ENCODE measurements at places on chromosomes 3 and 15.

GRCh38 chr15:40038275-40038637, 725 bp downstream of the SRP14 start:
- no peaks in the 10 kb centered on the region for H3K27me3 ChIP-seq
- peak overlapping the region; percentile 98 for H3K27ac ChIP-seq
- H3K4me1 ChIP-seq, result peaks cover 46% of the 10 kb centered on the region
- DNase-seq, result no peak
- peak overlapping the region; percentile 100 for H3K4me3 ChIP-seq

- no peak overlapping the region for H3K27ac ChIP-seq
- DNase-seq, result no peak
- H3K4me1 ChIP-seq, result no peaks in the 10 kb centered on the region
Measured at GRCh38 chr15:26145796-26146195, 282.7 kb upstream of the ATP10A start.

DNA sequence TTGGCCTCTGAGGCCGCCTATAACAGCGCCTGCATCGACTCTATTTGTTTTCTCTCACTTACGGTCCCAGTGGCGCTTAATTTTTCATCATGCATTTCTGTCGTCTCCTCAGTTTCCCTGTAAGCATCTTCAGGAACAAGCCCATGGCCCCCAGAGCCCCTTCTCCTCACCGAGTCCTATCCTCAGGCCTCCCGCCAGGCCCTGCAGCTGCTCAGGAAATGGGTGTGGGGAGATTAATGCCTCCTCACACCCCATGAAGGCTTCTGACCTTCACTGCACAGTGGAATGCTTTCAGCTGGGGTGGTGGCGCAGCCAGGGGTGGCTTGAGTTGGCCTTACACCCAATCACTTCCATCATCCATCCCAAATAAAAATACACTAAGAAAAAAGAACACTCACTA, 260.4 kb downstream of the FAM43A start:
- H3K4me1 ChIP-seq, result peaks cover 2% of the 10 kb centered on the region
- DNase-seq, result no peak
- peaks cover 8% of the 10 kb centered on the region for H3K27me3 ChIP-seq

- no peak overlapping the region for H3K4me3 ChIP-seq
- DNase-seq, result no peak
- no peaks in the 10 kb centered on the region for H3K27me3 ChIP-seq
- H3K27ac ChIP-seq, result no peak overlapping the region
- H3K4me1 ChIP-seq, result no peaks in the 10 kb centered on the region
- H3K36me3 ChIP-seq, result no peaks in the 10 kb centered on the region
Measured at GRCh38 chr3:166734734-166735133, 645.4 kb downstream of the ZBBX start.

GRCh38 chr3:174340624-174341587, 518.2 kb upstream of the NAALADL2 start:
- no peaks in the 10 kb centered on the region for H3K27me3 ChIP-seq
- H3K36me3 ChIP-seq, result no peaks in the 10 kb centered on the region
- DNase-seq, result no peak
- no peak overlapping the region for H3K27ac ChIP-seq
- no peak overlapping the region for H3K4me3 ChIP-seq
- H3K4me1 ChIP-seq, result no peaks in the 10 kb centered on the region

DNA sequence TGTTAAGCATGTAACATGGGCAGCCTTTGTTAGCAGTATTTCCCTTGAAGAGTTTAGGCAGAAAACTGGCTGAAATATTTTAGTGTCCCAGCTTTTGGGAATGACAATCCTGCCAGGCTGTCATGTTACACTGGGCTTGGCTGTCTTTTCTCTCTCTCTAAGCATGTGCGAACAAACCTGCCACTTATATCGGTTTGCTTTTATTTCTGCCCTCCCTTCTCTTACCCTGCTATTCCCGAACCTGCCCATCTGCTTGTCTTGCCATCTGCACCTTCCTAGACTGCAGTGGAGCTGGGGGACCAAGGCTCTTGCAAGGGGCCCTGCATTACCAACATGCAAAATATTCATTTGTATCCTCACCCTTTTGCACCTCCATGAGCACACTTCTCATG, 339.6 kb downstream of the EPHB1 start:
- H3K27ac ChIP-seq, result no peak overlapping the region
- no peak for DNase-seq
- no peaks in the 10 kb centered on the region for H3K36me3 ChIP-seq

- no peak overlapping the region for H3K4me3 ChIP-seq
- no peak for DNase-seq
- peaks cover 20% of the 10 kb centered on the region for H3K36me3 ChIP-seq
- peak overlapping the region; percentile 77 for H3K27ac ChIP-seq
- no peaks in the 10 kb centered on the region for H3K4me1 ChIP-seq
Measured at GRCh38 chr3:64008487-64009351, 14.6 kb downstream of the PSMD6 start.

GRCh38 chr15:100508641-100509300, 20.0 kb downstream of the CERS3 start:
- no peaks in the 10 kb centered on the region for H3K27me3 ChIP-seq
- DNase-seq, result no peak
- H3K36me3 ChIP-seq, result no peaks in the 10 kb centered on the region
- H3K27ac ChIP-seq, result no peak overlapping the region
- no peaks in the 10 kb centered on the region for H3K4me1 ChIP-seq

- no peaks in the 10 kb centered on the region for H3K4me1 ChIP-seq
- H3K27ac ChIP-seq, result no peak overlapping the region
- no peak for DNase-seq
- no peak overlapping the region for H3K4me3 ChIP-seq
- H3K36me3 ChIP-seq, result no peaks in the 10 kb centered on the region
Measured at GRCh38 chr3:190902292-190902691, 39.8 kb upstream of the GMNC start.

DNA sequence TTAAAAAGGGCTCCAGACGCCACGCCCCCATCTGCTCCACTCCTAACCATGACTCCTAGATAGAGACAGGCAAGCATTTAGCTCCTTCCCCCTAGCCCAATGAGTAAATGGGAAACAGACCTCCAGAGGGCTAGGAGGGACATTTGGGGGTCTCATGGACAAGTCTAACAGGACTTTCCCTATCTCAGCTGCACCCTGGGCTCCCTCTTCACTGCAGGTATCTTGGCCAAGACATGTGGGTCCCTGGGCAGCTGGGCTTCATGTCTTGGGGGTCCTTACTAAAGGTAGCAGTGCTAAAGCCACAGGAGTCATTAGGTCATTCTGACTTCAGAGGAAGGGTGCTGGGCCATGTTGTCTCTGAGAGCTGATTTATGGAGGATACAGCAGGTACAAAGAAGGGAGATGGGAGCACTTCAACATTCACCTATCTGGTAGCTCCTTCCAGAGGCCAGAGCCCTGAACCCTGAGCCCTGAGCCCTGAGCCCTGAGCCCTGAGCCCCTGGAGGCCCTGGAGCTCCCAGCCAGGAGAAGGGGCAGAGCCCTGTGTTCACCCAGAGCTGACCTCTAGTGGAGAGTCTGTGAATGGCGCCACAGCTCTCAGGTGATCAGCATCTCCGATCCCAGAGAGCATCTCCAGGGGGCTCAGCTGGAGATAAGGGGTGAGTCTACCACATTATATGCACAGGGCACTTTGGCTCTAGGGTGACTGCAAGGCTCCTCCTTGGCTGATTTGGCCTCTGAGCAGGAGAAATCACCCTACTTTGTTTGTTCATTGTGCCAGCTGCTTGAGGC, 40.1 kb upstream of the EPHB1 start:
- no peak overlapping the region for H3K27ac ChIP-seq
- H3K36me3 ChIP-seq, result no peaks in the 10 kb centered on the region
- H3K4me1 ChIP-seq, result no peaks in the 10 kb centered on the region
- peaks cover 22% of the 10 kb centered on the region for H3K27me3 ChIP-seq
- no peak overlapping the region for H3K4me3 ChIP-seq
- DNase-seq, result no peak

- H3K36me3 ChIP-seq, result peaks cover 4% of the 10 kb centered on the region
- no peak overlapping the region for H3K27ac ChIP-seq
- H3K4me3 ChIP-seq, result no peak overlapping the region
- no peak for DNase-seq
Measured at GRCh38 chr15:94677202-94677790, 445.9 kb downstream of the MCTP2 start.

DNA sequence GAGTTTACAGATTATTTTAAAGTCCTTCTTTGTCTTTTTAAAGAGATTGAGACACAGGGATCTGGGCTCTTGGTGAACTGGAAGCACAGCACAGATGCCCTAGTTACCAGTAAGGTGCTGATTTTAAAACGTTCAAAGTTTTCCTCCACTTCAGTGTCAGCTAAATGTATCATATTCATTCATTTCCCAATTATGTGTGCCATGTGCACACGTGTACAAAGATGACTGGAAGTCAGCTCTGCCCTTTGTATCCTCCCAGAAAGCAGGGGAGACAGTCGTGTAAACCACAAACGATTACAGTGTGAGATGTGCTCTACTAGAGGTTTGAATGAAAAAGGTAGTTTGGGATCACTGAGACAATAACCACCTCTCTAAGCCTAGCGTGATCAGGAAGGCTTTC, 730 bp downstream of the ZKSCAN7 start:
- H3K4me1 ChIP-seq, result peaks cover 26% of the 10 kb centered on the region
- H3K36me3 ChIP-seq, result peaks cover 39% of the 10 kb centered on the region
- peak overlapping the region; percentile 83 for H3K27ac ChIP-seq
- DNase-seq, result no peak

DNA sequence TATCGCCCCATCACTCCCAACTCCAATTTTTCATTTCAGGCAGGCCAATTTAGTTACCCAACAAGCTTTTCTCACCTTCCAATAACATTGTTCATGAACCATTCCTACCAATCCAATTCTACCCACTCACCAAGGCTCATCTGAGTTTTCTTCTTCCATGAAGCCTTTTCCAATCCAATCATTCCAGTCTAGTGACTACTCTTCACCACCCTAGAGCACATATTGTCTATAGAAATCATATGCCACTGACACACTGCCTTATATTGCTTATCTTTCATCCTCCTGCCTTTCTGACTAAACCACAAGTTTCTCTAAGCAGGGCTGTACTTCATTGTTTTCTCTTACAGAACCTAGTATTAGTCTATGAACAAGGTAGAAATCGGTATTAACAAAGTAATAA, 11.4 kb downstream of the CCDC14 start:
- peaks cover 5% of the 10 kb centered on the region for H3K4me1 ChIP-seq
- H3K27ac ChIP-seq, result no peak overlapping the region
- peaks cover 45% of the 10 kb centered on the region for H3K36me3 ChIP-seq
- no peak for DNase-seq
- H3K27me3 ChIP-seq, result no peaks in the 10 kb centered on the region

GRCh38 chr3:27993051-27993450, 248.4 kb upstream of the CMC1 start:
- no peaks in the 10 kb centered on the region for H3K4me1 ChIP-seq
- no peaks in the 10 kb centered on the region for H3K27me3 ChIP-seq
- no peak overlapping the region for H3K4me3 ChIP-seq
- no peak for DNase-seq
- H3K36me3 ChIP-seq, result no peaks in the 10 kb centered on the region

DNA sequence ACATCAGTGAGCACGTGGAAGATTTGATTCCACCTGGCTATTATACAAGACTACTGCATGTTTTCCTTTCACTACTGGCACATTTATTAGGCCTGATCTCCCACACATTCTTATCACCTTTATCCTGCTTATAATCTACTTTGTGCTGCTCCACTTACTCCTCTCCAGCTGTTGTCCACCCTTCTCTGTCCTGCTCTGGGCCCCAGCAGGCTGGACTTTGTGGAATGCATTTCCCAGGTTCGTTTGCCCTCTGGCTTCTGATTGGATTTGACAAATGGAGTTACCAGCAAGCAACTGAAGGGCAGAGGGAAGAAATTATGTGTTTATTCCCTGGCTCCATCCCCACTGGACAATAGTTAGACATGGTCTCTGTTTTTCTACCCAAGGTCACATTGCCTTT, 75.5 kb downstream of the DCLK3 start:
- H3K4me1 ChIP-seq, result no peaks in the 10 kb centered on the region
- no peaks in the 10 kb centered on the region for H3K36me3 ChIP-seq
- H3K4me3 ChIP-seq, result no peak overlapping the region
- H3K27ac ChIP-seq, result no peak overlapping the region
- no peak for DNase-seq
- H3K27me3 ChIP-seq, result no peaks in the 10 kb centered on the region

DNA sequence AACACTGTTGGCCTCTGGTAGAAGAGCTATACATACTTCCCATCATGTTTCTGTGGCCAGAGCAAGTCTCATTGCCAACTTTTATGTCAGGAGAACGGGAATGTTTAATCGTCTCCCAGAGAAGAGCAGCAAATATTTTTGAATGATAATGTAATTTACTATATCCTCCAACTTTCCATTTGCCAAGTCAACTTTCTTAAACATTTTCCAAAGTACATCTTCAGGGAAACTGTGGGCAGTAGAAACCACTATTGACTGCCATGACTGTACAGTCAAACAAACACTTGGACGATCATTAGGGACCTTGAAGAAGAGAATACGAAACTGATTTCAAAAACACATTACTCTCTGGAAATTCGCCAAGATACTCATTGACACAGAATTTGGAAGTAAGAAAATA, 201.5 kb downstream of the GABRB3 start:
- no peak for DNase-seq
- no peak overlapping the region for H3K4me3 ChIP-seq
- H3K36me3 ChIP-seq, result no peaks in the 10 kb centered on the region
- H3K27me3 ChIP-seq, result no peaks in the 10 kb centered on the region
- no peak overlapping the region for H3K27ac ChIP-seq
- H3K4me1 ChIP-seq, result no peaks in the 10 kb centered on the region

GRCh38 chr15:63514531-63514943, 10.1 kb downstream of the USP3 start:
- H3K27ac ChIP-seq, result no peak overlapping the region
- DNase-seq, result no peak
- H3K27me3 ChIP-seq, result no peaks in the 10 kb centered on the region
- H3K36me3 ChIP-seq, result no peaks in the 10 kb centered on the region
- peaks cover 56% of the 10 kb centered on the region for H3K4me1 ChIP-seq

DNA sequence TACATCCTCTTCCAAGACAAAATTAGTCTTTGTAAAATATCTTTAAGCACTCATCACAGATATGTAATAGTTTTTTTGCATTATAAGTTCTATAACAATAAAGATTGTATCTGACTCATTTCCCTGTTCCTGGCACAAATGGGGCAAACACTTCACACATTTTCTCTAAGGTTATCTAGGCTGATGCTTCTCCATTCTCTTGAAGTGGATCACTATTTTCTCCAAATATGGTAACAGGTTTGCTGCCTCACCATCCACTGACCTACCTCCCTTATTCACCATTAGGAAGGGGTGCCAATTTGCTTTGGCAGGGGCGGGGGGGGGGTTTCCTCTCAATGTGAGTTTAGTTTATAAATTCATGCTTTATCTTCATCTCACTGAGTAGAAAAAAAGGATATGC, 767.7 kb upstream of the LMCD1 start:
- no peaks in the 10 kb centered on the region for H3K4me1 ChIP-seq
- no peak for DNase-seq
- H3K4me3 ChIP-seq, result no peak overlapping the region
- no peaks in the 10 kb centered on the region for H3K27me3 ChIP-seq

DNA sequence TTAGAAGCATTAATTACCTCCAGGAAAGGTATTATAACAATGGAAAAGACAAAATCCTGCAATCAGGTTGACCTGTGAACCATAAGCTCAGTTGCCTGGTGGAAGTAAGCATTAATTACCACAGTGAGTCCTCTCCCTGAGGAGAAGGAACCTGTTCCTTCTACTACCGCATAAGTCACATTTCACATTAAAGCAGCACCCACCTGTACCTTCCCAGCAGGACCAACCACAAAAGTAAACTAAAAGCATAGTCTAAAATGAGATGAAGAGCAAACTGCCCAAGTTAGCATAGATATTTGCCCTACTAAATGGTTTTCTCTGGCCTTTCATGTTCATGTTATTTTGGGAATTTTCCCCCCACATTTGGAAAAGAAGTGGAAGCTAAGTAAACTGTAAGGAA, 78.2 kb downstream of the EFL1 start:
- peaks cover 14% of the 10 kb centered on the region for H3K4me1 ChIP-seq
- H3K36me3 ChIP-seq, result peaks cover 3% of the 10 kb centered on the region
- no peak overlapping the region for H3K4me3 ChIP-seq
- no peak overlapping the region for H3K27ac ChIP-seq
- no peaks in the 10 kb centered on the region for H3K27me3 ChIP-seq
- no peak for DNase-seq

Measured in type B pancreatic cell (in vitro differentiated cells).